ENCODE measurements at places on chromosomes 16 and 17.

DNA sequence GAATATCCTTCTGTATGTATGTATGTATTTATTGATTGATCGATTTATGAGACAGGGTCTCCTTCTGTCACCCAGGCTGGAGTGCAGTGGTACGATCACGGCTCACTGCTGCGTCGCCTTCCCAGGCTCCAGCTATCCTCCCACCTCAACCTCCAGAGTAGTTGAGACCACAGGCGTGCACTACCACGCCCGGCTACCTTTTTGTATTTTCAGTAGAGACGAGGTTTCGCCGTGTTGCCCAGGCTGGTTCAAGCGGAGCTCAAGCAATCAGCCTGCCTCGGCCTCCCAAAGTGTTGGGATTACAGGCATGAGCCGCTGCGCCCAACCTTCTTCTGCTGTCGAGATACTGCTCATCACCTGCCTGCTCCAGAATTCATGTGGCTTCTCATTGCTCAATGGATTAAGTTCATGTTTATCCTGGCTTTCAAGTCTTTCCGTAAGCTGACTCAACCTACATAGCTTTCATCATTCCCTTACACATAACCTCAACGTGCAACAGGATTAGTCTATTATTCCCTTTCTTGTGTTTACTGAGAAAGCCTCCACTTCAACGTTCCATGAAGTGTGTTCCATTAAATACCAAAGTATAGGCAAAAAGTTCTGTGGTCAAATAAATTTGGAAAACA, 13.6 kb downstream of the TAC4 start:
- DNase-seq: no peak

GRCh38 chr17:79669861-79670260, 59.0 kb upstream of the RBFOX3 start:
- no peak for DNase-seq

- no peak for DNase-seq
These were observed 9.2 kb downstream of the CDIP1 start for GRCh38 chr16:4529085-4530060.

GRCh38 chr17:42895185-42895555, 5.4 kb upstream of the G6PC1 start:
- DNase-seq: no peak

- DNase-seq: no peak
These were observed 159.1 kb upstream of the SALL1 start for GRCh38 chr16:51310159-51310558.

DNA sequence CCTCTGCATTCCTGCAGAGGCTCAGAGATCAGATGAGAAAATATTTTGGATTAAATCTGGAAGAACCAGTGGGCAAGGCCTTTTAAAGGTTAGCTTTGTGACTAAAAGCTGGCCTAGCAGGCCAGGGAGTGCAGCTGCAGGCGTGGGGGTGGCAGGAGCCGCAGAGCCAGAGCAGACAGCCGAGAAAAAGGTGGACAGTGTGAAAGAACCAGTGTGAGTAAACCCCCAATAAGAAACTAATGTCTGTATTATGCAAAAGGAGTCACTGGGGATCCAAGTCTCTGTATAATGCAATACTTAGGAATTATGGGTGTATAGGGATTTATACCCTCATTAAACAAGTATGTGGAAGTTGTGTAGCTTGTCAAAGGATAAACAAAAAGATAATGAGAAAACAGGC, 21.4 kb upstream of the SPACA3 start:
- DNase-seq: no peak

GRCh38 chr17:68197091-68197996, 50.5 kb upstream of the AMZ2 start:
- no peak for DNase-seq

GRCh38 chr16:68948230-68948910, 105.0 kb downstream of the TANGO6 start:
- no peak for DNase-seq

All from CD4-positive, alpha-beta T cell treated with Interleukin-15 for 1 hour (primary cell).